ENCODE measurements at places on chromosomes 5 and 9.

- DNase-seq = no peak
These were observed 146.3 kb downstream of the CHSY3 start for GRCh38 chr5:130050585-130050984.

GRCh38 chr5:178606269-178606668 lies 16.1 kb upstream of the COL23A1 start:
- DNase-seq = no peak

DNA sequence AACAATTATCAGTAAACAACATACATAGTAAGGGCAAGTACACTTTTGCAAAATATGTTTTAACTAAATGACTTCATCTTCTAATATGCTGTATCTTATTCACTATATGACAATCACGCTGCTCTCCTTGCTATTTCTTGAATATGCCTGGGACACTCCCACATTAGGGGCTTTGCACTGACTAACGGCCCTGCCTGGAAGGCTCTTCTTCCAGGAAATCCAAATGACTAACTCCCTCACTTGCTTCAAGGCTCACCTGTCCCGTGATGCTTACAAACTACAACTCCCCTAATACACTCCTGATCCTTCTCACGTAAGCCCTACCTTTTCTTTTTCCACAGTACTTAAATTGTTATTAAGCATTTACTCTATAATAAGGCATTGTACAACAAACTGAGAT lies 10.6 kb downstream of the ERP44 start:
- no peak for DNase-seq

DNA sequence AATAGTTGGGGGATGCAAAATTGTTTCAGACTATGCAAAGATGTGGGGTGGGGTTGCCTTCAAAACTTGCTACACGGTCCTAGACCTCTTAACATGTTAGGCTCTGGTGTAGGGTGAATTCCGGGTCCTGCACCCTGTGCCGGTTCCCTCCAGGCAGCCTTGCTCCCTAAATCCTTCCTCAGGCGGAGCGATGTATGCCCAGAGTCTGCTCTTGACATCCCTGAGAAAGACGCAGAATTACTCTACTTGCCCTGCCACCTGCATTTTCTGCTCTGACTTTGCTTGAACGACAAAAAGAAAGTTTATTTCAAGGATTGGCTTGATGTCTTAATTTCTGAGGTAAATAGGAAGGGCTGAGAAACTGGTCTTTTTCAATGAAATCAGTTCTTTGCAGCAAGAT lies 691 bp downstream of the THBS4 start:
- DNase-seq = no peak

- no peak for DNase-seq
These were observed 447 bp downstream of the UBLCP1 start for GRCh38 chr5:159263569-159263905.

GRCh38 chr5:33166522-33166921 lies 274.2 kb upstream of the TARS1 start:
- DNase-seq = no peak

- no peak for DNase-seq
These were observed 569 bp downstream of the CAMK4 start for GRCh38 chr5:111224561-111225345.

- no peak for DNase-seq
These were observed 123.4 kb upstream of the STC2 start for GRCh38 chr5:173451651-173452050.

DNA sequence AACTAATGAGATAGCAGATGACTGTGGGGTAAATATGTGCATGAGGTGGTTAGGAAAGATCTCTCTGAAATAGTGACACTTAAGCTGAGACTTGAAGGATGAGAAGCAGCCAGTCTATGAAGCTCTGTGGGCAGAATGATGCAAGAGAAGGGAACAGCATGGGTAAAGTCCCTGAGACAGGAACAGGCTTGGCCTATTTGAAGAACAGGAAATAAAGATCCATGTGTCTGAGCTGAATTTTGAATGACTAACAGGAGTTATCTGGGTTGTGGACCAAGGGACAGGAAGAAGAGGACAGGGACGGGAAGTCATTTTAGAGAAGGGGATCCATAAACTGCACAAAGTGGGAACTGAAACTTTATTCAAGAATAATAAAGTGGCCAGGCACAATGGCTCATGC lies 25.6 kb upstream of the HMGCS1 start:
- no peak for DNase-seq

GRCh38 chr5:74957029-74957784 lies 91.0 kb upstream of the FAM169A start:
- DNase-seq = no peak

DNA sequence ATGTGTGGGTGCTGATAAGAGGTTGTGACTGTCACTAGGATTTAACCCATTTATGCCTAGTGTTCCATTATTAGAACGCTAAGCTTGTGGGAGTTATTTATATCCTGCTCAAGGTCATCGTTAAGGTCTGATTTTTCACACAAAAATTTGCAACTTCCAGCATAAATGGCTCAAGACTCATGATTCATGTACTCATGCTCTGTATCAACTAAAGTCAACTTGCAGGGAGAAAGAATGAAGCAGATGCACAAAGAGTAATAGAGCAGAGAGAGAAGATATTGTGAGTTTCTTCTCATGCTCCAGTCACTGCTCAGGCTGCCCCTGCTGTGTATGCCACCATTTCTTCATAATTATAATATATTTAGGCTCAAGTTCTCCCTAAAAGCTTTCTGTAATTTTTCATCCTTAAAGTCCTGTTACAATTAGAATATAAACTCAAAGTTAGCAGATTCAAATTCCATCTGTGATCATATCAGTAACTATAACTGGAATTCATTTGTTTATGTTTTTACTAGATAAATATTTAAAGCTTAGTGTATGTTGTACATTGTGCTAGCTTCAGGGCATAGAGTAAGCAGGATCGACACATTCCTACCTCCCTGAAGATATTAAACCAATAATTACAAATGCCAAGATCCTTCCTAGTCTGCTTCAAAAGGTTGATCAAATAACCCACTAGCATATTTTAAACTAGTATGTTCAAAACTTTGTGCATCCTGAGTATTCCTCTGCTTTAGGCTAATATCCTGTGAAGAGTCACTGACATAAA lies 136.7 kb downstream of the NUDT12 start:
- no peak for DNase-seq

DNA sequence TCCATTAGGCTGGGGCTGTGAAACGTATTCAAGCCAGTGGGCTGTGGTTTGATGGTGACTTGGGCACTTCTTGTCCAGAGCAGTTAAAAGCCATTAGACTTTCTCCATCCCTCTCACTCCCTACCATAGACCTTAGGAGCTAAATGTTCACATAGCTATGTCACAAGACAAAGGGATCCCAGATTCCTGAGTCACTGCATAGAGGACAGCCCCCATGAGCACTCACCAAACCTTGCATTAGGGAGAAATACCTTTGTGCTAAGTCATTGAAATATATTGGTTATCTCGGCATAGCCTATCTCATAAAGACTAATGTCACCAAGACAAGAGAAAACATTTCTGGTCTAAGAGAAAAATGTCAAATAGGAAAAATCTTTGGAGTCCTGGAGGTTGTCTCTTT lies 104.3 kb downstream of the TRPM6 start:
- DNase-seq = no peak

GRCh38 chr9:116298878-116299391 lies 145.3 kb downstream of the PAPPA start:
- no peak for DNase-seq

DNA sequence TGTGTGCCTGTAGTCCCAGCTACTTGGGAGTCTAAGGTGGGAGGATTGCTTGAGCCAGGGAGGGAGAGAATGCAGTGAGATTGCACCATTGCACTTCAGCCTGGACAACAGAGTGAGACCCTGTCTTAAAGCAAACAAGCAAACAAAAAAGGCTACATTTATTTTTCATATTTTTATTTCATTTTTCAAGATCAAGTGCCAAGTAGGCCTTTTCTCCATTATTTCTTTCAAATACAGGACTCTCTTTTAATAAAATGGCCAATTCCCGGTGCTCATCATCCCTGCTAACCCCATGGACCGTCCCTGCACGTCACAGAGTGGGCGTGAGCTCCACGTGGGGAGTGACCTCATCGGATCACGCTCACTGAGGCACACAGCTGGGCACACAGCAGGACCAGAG lies 9.3 kb upstream of the GBGT1 start:
- DNase-seq = no peak

GRCh38 chr5:111596705-111597104 lies 84.4 kb upstream of the STARD4 start:
- no peak for DNase-seq

DNA sequence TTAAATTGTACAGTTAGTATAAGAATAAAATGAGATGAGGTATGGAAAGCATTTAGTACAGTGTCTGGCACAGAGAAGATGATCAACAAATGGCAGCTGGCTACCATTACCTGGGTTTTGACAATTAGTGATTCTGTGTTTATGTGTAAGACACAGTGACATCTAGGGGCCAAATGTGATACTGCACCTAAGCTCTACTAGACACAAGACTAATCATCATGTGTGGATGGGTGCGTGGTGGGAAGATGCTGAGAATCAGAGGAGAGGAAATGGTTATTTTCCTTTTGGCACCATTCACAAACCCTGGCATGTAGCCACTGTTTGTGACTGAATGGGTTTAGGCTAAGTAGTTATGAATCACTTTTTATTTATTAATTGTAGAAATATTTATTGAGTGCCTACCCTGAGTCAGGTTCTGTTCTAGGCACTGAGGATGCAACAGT lies 109.8 kb upstream of the TBC1D2 start:
- no peak for DNase-seq

- DNase-seq = no peak
These were observed 52.7 kb upstream of the LARP1 start for GRCh38 chr5:154702477-154702876.

GRCh38 chr9:104914466-104914865 lies 13.5 kb downstream of the ABCA1 start:
- no peak for DNase-seq

DNA sequence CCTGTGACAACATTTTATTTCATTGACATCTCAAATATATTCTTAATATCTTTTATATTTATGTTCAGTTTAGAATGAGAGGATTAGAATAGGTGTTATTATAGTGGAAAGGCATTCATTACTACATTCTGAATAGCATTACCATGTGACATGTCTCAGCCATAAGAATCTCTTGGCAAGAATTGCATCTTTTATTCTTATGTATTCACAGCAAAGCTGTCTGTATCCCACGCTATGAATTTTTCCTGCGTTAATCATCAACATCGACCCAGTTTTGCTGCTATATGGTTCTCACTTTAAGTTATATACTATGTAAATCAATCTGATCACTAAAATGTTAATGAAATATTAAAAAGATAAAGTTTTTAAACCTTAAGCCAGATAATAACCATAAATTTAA lies 248.6 kb downstream of the TMEM232 start:
- no peak for DNase-seq

- no peak for DNase-seq
These were observed 122.6 kb upstream of the IRX4 start for GRCh38 chr5:2005101-2006041.

- no peak for DNase-seq
These were observed 282.1 kb downstream of the CRB2 start for GRCh38 chr9:123637945-123638634.

DNA sequence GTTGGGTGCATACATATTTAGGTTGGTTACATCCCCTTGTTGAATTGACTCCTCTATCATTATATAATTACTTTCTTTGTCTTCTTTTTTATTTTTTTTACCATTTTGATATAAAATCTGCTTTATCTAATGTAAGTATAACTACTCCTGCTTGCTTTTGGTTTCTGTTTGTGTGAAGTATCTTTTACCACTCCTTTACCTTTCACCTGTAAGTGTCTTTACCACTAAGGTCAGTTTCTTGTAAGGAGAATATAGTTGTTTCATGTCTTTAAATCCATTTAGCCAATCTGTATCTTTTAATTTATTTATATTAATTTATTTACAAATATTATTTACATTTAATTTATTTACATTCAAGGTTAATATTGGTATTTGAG lies 33.0 kb downstream of the INSL4 start:
- DNase-seq = no peak

- no peak for DNase-seq
These were observed 12.0 kb upstream of the GABRP start for GRCh38 chr5:170771496-170771895.

DNA sequence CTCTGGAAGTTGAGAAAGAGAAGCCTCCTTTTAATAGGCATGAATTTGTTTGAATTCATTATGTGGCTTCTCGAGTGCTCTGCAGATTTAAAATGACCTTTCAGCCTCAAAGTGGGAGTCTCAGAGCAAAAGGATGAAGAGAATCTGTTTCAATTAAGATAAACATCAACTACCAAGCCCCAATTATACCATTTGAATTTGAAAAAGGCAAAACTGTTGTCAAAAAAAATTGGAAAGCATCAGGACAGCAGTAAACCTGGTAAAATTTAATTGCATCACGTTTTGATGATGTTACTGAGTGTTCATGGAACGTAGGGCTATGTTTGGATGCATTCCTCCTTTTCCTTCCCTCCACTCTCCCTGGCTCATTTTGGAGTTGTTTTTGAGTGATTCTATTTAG lies 637.2 kb downstream of the PDE4D start:
- DNase-seq = no peak

GRCh38 chr5:64670277-64670676 lies 20.0 kb upstream of the SHISAL2B start:
- no peak for DNase-seq

GRCh38 chr5:17401470-17402288 lies 96.4 kb upstream of the TAF11L2 start:
- DNase-seq = no peak

DNA sequence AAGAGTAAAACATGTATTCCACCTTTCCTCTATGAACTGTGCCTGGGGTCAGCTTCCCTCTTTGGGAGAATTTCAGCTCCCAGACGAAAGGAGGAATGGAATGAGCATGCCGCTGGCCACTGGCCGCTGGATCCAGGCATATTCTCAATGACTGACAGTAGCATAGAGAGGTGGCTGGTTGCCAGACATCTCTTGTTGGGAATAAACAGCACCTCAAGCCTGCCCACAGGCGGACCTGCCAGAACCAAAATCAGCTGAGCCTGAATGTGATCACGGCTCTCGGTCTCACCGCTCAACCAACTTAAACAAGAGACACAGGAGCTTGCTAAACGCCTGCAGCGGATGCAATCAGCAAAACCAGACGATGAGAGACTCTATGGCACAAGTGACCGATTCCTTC lies 20.6 kb downstream of the TBC1D9B start:
- no peak for DNase-seq

DNA sequence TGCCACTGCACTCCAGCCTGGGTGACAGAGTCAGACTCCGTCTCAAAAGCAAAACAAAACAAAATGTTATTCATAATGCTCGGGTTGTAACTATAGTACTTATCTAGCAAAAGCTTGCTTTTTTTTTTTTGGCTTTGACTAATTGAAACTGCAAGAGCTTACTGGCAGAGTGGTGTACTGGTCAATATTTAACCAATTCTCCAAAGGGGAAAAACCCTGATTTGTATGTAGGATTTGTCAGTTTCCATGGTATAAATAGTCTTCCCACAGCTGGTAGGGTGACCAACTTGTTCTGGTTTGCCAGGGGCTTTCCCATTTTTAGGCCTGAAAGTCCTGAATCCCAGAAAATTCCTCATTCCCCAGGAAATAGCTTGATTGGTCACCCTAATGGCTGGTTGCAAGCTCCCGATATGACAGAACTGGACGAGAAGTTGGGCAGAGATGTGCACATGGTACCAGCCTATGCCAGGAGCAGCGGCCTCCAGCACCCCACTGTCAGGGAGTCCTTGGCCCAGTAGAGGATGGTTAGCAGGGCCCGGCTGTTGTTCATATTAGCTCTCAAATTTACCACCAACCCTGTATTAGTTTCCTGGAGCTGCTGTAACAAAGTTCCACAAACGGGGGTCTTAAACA lies 58.0 kb downstream of the FXN start:
- DNase-seq = no peak

GRCh38 chr9:120161776-120162175 lies 418.2 kb downstream of the CDK5RAP2 start:
- no peak for DNase-seq

- DNase-seq = no peak
These were observed 134.0 kb upstream of the RUSC2 start for GRCh38 chr9:35355939-35356338.
